Upper lobe of right lung (tissue), 1 donor: ENCODE measurements at places on chromosomes 3 and 15. TPM values are rescaled to one million over a fixed set of nuclear protein-coding genes. Genes with fewer than 3 reads are reported as not detected.
A peak's percentile ranks its signal among the peaks of the same experiment; 100 is the strongest.

GRCh38 chr3:133805702-133806475, at the start of gene SRPRB:
SRPRB (plus strand) TSS chr3:133805815; CDS start chr3:133805849, 34 bp downstream.
- peak; percentile 97 for DNase-seq

DNA sequence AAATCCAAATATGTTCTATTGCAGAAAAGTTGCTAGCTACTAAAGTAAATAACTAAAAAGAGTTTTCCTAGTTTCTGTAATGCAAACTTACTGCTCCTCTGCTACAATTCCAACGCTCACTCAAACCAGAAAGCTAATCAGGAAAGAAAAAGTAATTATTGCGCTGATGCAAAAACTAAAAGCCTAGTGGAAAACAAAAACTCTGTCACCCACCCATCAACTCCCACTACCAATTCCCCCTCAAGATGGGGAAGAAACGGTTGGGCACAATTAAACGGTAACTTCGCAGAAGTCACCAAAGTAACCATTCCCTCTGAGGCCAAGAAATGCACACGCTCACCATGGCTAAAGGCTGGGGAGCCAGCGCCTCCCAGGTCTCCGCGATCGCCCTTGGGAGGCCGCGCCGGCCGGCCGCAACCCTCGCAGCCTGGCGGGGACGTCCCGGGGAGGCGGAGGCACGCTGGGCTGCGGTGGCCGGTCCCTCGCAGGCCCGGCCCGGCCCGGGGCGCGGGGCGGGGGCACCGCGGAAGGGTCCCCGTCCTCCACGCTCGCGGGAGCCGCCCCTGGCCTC, 684 bp downstream of the SLTM start:
- no peak for DNase-seq

PP2D1 gene
- not detected for total RNA-seq

DNA sequence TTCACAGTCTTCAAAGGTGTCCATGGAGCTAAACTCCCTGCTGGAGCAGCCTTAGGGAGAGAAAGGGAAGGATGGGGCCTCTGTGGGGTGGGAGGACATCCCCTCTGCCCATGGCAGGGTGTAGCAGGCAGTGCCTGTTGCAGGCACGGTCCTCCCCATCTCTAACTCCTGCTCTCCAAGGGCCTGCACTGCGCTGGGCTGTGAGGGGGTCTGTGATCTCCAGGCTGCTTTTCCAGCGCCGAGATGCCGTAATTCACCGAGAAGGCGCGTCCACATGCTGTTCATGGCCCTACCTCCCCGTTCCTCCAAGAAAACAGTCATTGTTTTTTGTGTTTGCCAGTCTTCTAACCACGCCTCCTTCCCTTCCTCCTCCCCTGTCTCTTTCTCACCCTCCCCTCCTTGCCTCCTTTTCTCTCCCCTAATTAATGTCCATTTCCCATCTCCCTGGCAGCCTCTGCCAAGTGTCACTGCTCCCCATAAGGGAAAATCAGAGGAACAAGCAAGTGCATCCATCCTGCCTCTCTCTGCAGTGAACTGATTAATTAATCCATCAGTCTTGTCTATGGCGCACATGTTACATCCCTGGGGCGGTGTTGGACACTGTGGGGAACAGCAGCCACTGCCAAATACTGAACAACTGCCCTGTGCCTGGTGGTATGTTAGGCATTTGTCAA, 17.7 kb upstream of the LAMP3 start:
- DNase-seq: no peak

DNA sequence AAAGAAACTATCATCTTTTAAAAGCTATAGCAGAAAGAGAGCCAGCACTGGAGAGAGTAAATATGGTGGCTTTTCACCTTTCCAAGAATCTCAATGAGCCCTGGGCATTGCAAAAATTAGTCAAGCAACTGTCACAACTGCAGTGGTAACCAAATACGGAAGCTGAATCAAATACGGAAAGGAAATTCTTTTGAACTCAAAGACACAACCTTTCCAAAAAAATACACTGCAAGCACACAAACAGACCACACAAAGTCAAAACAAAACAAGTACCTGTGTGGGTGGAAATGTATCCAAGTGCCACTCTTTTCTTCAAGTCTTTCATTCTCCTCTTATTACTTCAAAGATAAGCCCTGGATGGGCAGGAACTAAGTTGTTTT, 17.6 kb downstream of the VGLL4 start:
- DNase-seq: no peak

ANKRD63 gene
- total RNA-seq: not detected

GOLGA6B gene
- total RNA-seq: not detected

CKMT1A gene
- 1.9 TPM for total RNA-seq

DNA sequence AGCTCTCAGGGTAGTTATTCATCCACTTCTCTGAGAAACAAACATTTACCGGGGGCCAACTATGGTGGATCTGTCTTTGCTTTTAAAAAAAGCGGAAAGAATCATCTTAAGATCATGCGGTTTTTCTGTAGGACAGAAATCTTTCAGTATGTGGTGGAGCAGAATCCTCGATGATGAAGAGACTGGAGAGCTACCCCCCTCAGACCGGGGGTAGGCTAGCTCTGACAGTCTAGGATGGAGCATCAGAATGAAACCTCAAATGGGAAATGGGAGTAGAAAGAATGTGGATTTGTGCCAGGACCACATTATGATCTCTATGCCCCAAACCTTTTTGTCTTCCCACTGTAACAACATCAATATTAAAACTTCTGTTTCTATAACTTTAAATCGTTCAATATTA, 30.3 kb downstream of the TPRG1 start:
- no peak for DNase-seq

SPPL2A gene
- 112 TPM for total RNA-seq

GRCh38 chr15:63701365-63701764, 104.2 kb downstream of the FBXL22 start:
- no peak for DNase-seq

GRCh38 chr3:111749171-111750170, 109.6 kb upstream of the PHLDB2 start:
- no peak for DNase-seq

SLC9C1 gene
- not detected for total RNA-seq

DNA sequence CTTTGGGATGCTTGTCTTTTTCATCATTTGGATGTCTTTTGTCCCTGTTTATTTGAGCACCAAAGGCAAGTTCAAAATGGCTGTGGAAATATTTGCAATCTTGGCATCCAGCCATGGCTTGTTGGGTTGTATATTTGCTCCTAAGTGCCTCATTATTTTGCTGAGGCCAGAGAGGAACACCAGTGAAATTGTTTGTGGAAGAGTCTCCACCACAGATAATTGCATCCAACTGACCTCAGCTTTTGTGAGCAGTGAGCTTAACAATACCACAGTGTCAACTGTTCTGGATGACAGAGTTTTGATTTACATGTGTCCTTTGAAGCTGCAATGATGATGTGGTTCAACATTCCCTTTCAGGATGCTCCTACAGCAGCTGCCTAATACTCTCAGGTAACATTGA, 83.0 kb upstream of the KCNAB1 start:
- no peak for DNase-seq

CHRM5 gene
- total RNA-seq: not detected

EAF2 gene
- total RNA-seq: 4.8 TPM
